ENCODE measurements at places on chromosomes 4 and X.

DNA sequence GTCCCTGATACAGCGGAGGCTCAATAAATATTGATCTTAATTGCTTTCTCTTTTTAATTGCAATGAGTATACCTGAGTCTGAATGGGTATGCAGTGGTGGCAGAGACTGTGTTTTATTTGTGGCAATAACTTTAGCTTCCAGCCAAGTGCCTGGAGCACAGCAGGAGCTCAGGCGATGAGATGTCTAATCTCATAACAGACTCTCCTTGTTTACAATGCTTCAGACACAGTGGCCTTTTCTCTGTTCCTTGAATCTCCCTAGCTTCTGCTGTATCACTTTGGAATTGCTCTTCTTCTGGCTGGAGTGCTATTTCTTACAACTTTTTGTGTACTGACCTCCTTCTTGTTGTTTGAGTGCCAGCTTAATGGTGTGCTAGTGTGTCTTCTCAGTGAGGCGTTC, 91.5 kb upstream of the UNC5C start:
- no peak for DNase-seq

GRCh38 chrX:36577006-36577405, 431.2 kb upstream of the FAM47C start:
- DNase-seq, result no peak

DNA sequence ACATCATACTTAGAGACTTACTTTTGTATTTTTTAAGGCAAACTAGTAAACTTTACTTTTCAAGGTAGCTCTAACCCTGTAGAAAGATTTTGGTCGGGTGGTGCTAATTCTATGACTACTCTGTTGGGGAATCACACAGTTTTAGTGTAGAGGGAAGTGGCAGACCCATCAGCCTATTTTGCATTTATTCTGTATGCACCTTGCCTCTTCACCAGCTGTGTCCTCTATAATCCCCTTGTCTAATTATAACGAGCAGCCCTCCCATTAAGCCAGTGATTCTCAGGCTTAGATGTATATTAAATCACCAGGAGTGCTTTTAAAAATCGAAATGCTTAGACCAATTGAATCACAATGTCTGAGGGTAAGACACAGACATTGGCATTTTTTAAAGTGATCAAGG, 78.1 kb downstream of the GALNT7 start:
- DNase-seq, result no peak

DNA sequence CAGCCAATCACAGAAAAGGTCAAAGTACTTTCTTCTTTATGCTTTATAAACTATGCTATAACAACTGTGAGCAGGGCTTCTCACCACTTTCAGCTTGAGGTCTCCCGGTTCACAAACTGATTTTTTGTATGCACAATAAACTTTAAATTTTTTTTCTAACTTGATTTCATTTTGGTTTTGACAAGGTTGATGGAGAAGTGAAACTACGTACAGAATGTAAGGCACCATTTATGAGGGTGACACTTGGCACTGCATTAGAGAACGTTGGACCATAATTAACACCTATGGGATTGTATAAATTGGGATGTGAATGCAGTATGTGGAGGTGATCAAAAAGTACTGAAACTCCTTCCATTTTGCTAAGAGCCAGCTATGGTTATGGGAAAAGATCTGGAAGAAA, 857.9 kb upstream of the HTR2C start:
- DNase-seq, result no peak

GRCh38 chr4:173758132-173758531, 228.1 kb upstream of the HAND2 start:
- DNase-seq, result no peak
